ENCODE measurements at places on chromosomes 4 and X. TPM values are rescaled to one million over a fixed set of nuclear protein-coding genes. Genes with fewer than 3 reads are reported as not detected.

ARMCX4 gene
- total RNA-seq: 13.1 TPM

SRPX gene
- total RNA-seq: 56.7 TPM

EPGN gene
- 2.8 TPM for total RNA-seq

DCK gene
- 16.6 TPM for total RNA-seq

ADAD1 gene
- not detected for total RNA-seq

KCTD8 gene
- total RNA-seq: 0.67 TPM

FOXR2 gene
- not detected for total RNA-seq

KLHL34 gene
- total RNA-seq: not detected

SLC2A9 gene
- 19.0 TPM for total RNA-seq

TENM3 gene
- 5.6 TPM for total RNA-seq

USP11 gene
- total RNA-seq: 56.0 TPM

DNA sequence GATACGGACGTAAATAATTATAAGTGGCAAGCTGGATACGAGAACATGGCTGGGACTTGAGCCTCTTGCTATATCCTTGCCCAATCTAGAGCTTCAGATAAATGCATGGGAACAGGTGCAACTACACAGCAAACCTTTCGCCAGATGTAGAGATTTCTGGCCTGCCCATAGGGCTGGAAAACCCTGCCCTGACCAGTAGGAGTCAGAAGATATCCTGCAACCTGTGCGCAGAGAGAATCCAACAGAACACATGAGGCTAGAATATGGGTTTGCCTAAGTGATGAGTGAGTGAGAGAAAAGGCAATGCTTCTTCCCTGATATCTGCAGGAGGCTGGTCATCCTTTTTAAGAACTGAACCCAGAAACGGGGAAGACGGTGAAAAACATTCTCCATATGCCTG lies 805.3 kb upstream of the TENM3 start:
- no peak for DNase-seq

DNA sequence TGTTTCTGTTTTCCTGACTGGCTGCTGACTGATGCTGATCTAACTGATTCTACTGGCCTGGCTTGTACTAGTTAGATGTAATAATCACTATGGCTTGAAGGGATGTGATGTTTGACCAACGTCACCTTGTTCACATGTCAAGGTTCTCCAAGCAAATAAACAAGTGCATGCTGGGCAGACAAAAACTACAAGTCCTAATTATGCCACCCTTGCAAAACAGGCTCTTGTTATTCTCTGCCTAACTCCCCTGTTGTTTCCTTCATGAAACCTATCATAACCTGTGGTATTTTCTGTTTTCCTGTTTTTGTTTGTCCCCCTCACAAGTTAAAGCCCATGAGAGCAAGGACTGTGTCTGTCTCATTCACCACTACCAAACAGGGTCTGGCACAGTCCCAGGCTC lies 146.2 kb downstream of the DCHS2 start:
- no peak for DNase-seq

DNA sequence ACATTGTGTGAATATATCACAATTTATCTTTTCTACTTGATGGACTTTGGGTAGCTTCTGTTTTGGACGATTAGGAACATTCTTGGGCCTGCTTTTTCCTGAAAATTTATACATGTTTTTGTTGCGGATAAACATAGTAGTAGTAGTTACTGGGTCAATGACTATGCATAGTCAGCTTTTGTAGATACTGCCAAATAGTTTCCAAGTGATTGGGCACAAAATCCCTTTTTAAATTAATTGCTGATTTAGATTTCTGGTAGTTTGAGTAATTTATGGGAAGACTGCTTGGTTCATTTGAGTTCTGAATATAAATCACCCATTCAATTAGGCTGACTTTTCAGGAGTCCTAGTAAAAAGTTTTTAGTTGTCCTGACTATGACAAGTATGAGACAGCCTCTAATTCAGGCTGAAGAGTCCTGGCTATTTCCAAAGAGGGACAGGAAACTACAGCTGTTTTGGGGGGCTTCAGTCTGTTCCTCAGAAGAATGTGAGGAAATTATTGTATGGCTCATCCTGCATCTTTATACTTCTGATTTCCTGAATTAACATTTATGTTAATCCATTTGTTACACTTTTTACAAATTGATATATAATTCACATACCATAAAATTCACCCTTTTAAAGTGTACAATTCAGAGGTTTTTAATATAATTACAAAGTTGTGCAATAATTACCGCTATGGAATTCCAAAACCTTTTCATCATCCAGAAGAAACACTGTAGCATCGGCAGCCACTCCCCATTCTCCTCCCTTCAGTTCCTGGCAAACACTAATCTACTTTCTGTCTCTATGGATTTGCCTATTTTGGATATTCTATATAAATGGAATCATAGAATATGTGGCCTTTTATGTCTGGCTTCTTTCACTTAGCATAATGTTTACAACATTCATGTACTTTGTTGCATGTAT lies 14.2 kb downstream of the LRP2BP start:
- no peak for DNase-seq

- no peak for DNase-seq
Measured at GRCh38 chr4:168621806-168622589, 125.1 kb downstream of the PALLD start.

DNA sequence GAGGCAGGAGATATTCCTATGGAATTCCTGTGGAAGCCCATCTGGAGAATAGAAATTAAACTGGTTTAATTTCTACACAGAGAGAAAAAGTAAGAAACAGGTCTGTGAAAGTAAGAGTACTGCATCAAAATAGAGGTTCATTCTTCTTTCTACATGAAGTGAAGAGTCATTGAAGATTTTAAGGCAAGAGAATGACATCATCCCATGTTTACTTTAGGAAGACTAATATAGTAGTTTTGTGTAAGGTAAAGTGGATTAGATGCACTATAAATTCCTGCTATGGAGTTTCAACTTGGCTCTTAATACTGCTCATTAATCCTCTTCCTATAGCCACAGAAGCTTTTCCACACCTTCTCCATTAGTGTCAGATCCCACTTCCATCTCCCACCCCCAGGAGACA lies 47.6 kb downstream of the CNGA1 start:
- DNase-seq: no peak

GRCh38 chr4:152309418-152309817 lies 226.5 kb downstream of the FBXW7 start:
- DNase-seq: no peak

DNA sequence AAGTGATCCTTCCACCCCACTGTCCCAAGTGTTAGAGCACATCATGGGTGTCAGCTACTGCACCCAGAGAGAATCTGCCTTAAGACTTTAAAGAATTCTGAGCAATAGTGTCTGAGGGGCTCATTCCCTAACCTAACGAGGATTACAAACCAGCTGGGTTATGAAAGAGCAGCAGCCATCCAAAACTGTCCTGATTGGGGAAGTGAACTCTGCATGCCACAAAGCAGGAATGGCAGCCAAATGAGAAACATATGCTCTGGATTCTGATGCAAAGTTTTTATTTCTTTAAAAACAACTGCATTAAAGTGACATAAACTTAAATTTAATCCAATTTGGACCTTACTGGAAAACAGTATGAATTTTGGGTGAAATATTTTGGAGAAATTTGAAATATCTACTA lies 103.2 kb downstream of the ANXA3 start:
- DNase-seq: no peak

DNA sequence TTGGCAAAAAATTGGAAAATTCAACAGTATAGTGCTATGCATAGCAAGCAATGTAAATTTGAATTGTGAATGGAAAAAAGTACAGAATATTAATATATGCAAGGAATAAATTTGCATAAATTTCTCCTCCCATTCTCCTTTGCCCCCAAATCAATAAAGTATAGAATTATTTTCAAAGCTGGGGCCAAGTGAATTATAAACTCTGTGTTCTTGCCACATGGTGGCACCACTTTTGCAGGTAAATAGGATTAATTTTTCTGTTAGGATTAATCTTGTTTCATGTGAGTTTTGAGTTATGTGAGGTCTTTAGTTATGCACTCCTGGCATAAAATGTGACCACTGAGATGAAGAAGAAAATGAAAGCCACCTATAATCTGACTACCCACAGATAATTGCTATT lies 19.9 kb downstream of the COPS4 start:
- no peak for DNase-seq

- DNase-seq: no peak
Measured at GRCh38 chr4:189304809-189305208, 635.9 kb upstream of the FRG1 start.

- peak; percentile 91 for DNase-seq
Measured at GRCh38 chr4:88378691-88379559, at the start of gene HERC6. Gene HERC6 (plus strand): TSS chr4:88378852. CDS start chr4:88378922, 70 bp downstream.

DNA sequence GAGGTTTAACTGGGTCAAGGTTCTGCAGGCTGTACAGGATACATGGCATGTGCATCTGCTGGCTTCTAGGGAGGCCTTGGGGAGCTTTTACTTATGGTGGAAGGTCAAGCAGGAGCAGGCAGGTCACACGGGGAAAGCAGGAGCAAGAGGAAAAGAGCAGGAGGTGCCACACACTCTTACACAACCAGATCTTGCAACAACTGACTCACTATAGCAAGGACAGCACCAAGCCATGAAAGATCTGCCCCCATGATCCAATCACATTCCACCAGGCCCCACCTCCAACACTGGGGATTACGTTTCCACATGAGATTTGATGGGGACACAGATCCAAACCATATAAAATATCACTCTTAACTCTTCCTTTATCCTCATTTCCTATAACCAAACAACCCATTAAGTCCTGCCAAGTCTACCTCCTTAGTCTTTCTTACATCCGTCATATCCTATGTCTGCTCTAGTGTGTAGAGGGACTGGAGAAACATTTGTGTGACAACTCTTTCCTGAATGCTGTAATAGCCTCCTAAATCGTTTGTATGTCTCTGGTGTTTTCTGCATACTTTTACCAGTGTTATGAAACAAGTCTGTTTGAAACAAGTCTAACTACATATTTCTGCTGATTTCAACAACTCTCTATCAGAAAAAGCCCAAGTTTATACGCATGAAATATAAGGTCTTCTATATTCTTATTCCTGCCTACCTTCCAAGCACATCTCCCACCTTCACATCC lies 8.3 kb upstream of the RAP2C start:
- DNase-seq: no peak

DNA sequence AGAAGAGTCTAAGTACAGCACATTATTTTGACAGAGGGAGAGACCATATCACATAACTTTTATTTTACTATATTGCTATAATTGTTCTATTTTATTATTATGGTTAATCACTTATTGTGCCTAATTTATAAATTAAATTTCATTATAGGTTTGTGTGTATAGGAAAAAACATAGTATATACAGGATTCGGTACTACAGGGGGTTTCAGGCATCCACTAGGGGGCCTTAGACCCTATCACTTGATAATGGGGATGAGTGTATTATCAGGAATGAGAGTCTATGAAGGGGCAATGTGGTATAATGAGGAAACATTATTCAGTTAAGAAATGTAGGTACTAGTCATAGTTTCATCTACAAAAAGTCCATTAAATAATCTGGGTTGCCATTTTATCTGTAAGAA lies 833.1 kb downstream of the C4orf33 start:
- no peak for DNase-seq

- DNase-seq: no peak
Measured at GRCh38 chr4:127875791-127876190, 4.9 kb upstream of the PLK4 start.

DNA sequence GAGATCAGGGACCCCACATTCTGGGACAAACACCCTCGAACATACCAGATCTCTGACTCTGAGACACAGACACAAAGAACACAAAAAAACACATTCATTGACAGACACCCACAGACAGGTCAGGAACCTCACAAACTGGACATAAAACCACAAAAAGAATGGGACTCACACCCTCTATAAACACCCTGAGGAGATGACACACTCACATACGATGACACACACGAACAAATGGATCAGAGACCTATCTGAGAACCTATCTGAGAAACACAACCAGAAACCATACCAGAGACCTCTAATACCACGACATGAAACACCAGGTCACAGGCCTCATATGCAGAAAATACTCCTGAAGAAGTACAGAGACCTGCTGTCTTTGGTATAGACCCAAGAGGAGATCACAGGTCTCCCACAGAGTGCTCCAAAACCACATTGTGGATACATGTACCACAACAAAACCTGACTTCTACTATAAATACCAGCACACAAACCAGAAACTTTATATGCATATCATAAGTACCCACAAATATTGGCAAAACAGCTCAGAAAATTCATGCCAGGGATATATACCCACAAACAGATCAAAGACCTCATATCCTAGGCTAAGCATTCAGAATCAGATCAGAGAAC lies 19.5 kb downstream of the SUV39H1 start:
- no peak for DNase-seq

- no peak for DNase-seq
Measured at GRCh38 chr4:74006009-74006476, 7.6 kb upstream of the CXCL5 start.

- DNase-seq: no peak
Measured at GRCh38 chr4:118749347-118749988, 64.3 kb downstream of the METTL14 start.

- no peak for DNase-seq
Measured at GRCh38 chrX:115535421-115535820, 25.6 kb upstream of the PLS3 start.

DNA sequence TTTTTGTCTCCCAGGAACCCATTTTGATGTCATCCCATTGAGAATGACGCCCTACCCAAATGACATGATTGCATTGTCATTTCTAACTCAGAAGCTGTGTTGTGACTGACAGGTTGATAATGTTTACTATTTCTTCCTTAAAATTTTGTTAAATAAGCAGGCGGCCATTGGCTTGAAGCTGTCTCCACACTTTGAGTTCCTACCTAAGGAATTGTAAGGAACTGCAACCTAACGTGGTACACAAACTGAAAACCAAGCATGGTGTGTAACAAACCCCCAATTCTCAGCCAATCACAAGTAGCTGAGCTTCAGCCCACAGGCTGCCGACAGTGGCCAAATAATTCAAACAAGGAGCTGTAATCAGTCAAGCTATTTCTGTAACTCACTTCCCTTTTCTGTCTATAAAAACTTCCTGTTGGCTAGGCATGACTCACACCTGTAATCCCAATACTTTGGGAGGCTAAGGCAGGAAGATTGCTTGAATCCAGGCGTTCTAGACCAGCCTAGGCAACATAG lies 2.9 kb upstream of the MND1 start:
- no peak for DNase-seq

DNA sequence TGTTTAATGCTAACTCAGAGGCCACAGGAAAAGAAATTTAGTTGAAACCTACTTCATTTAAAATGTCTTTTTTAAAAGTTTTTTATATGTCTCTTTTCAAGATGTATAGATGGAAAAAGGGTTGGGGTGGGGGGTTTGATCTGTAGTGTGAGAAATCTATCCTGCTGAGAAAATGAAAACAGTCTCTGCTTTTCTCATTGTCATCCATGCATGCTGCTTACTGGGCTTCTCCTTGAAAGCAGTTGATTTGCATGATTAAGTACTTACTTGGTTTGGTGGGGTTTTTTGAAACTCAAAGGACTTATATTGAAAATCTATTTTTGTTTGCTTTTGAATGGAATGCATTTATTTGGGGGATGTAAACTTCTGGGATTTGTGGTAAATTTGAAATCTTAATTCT lies 313.6 kb upstream of the DKK2 start:
- no peak for DNase-seq

DNA sequence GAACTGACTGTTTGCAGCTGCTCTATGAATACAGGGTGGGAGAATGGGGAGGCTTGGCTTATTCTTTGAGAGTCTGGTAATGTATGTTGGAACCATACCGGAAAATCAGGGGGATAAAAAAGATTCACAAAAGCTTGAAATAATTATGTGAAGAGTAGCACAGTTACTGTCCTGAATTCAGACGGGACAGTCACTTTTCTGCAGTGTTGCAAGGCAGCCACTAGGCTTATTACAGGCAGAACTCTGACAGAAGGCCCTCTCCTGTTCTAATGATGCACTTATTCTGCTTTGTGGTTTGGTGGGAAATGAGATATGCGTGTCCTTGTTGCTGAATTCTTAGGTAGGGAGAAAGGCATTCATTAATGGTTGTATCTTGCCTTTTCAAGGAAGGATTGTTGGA lies 37.2 kb downstream of the GUCY1B1 start:
- no peak for DNase-seq
